IPS DF 6.9 (cell line): ENCODE measurements at places on chromosomes 11 and 22.
A peak's percentile ranks its signal among the peaks of the same experiment; 100 is the strongest.

DNA sequence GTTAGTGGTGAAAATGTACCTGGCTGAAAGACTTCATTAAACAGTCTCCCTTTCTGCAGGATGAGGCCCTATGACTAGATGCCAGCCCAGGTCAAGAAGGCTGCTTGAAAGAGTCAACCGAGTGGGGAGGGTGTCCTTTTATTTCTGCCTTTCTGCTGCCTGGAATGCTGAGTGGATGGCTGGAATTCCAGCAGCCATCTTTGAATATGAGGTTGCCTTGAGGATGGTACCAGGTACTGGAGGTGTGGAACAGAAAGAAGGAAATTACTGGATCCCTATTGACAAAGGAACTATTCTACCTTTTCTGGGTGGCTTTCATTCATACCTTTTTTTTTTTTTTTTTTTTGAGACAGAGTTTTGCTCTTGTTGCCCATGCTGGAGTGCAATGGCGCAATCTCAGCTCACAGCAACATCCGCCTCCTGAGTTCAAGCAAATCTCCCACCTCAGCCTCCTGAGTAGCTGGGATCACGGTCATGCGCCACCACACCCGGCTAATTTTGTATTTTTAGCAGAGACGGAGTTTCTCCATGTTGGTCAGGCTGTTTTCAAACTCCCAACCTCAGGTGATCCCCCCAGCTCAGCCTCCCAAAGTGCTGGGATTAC lies 107.3 kb downstream of the RPS6KA4 start:
- no peak for DNase-seq

GRCh38 chr11:952406-953385 lies 27.0 kb downstream of the AP2A2 start:
- DNase-seq: no peak

DNA sequence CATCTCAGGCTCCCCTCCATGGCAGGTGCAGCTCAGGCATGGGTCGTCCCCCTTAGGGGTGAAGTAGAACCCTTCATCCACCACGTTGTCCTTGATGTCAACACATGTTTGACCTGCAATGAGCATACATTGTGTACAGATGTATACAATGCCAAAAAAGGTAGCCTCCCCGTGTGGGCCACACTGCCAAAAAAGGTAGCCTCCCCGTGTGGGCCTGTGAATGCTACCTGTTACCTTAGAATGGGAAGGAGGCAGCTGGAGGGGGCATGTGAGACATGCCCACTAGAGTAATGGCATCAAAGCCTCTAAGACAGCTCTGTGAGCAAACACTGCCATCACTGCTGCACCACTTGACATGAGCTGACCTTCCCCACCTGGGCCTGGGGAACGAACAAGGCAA lies 73.7 kb downstream of the DGCR2 start:
- no peak for DNase-seq

GRCh38 chr22:35674335-35674734 lies 26.1 kb downstream of the APOL6 start:
- DNase-seq: no peak

DNA sequence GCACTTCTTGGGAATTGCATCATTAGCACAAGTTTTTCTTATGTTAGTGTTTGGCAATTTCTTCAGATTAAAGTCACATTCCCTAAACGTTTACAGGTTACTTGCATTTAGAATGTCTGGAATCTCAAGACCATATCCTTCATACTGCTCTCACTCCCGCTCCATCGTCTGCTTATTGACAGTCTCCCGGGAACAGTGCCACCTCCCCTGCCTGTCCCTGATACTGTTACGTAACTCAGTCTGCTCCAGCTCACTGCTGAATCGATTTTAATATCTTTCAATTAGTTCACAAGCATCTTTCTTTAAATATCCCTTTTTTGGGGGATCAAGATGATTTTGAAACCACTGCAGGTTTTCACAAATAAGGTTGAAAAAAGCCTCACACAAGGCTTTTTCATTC lies 48.2 kb downstream of the GLYATL2 start:
- DNase-seq: no peak

DNA sequence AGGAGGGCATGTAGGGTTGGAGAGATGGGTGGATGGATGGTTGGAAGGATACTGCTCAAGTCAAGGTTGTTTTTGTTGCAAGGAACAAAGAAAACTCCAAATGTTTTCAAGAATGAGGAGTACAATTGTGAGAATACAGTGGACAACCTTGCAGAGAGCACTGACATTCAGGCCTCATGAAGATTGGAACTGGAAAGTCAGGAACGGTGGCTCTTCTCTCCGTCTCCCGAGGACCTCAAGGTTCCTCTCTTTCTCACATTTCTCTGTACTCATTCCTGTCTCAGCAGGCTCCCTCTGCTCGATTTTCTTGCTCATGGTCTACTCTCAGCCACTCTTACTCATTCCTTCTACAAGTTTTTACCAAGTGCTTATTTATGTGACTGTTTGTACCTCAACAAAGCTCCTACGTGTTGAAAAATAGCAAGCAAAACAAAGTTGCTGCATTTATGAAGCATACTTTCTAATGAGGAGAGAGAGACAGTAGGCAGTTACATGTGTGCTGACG lies 97.6 kb downstream of the SWAP70 start:
- DNase-seq: no peak

- no peak for DNase-seq
Measured at GRCh38 chr11:2451916-2452315, 7.1 kb downstream of the KCNQ1 start.

DNA sequence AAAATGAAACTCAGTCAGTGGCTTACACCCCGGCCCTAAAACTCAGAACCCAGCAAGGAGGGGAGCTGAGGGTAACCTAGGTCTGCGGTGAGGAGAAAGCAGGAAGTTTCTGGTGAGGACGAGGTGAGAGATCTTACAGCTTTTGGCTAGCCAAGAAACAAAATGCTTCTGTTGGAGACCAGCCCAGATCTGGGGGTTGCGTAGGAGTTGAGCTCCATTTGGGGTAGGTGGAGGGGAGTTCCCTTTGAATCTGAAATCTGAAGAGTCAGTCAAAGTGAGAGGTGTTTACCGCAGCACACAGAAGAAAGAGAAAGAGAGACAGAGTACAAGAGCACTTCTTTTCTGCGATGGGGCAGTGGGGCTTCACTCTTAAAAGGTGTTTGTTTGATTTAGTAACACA lies 29.6 kb downstream of the EHF start:
- DNase-seq: no peak

GRCh38 chr11:17873586-17873985 lies 139.0 kb downstream of the KCNC1 start:
- no peak for DNase-seq

DNA sequence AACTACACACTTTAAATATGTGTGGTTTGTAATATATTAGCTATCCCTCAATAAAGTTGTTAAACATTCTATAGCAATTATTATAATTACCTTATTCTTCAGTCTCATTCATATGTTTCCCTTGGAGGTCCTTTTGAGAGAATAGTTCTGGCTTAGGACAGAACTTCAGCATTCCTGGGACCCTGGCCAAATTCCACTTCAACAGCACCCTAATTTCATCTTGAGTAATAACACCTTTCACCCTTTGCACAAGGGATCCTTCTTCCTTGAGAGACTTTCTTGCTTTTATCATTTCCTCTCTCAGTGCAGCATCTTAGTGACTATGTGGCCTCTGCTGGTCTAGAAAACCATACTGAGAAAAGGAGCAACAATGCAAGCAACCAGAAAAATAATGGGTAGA lies 255.9 kb downstream of the C11orf87 start:
- no peak for DNase-seq

DNA sequence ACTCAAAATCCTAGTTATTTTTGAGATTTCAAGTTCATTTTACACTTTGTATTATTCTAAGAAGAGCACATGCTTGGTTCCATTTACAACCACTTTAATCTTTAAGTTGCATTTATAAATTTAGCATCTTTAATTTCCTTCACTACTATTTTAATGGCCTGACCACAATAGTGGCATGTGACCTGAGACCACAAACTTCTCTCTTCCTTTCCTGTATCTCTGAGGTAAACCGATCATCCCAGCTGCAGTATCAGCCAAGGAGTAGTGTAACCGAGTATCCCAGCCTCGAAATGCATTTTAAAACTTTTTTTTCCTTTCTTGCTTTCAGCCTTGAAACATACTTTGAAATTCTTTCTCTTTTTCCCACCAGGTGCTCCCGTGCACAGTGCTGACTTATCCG lies 28.7 kb upstream of the CBX6 start:
- DNase-seq: no peak

DNA sequence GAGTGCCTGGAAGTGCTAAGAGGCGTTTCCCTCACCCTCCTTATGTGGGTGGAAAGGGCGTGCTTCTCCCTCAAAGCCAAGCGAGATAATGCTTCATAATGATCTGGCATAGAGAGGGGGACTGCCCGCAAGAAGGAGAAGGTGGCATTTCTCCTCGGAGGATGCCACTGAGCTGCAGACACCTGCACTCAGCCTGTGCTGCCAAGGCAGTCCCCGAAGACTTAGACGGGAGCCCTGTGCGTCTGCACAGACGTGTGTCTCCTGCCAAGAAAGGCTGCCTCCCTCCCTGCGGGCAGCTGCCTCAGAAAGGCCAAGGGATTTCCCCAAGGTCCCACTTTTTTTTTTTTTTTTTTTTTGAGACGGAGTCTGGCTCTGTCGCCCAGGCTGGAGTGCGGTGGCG lies 48.1 kb upstream of the SPATA19 start:
- DNase-seq: no peak

GRCh38 chr11:12285106-12285505 lies 92.3 kb upstream of the PARVA start:
- DNase-seq: no peak

DNA sequence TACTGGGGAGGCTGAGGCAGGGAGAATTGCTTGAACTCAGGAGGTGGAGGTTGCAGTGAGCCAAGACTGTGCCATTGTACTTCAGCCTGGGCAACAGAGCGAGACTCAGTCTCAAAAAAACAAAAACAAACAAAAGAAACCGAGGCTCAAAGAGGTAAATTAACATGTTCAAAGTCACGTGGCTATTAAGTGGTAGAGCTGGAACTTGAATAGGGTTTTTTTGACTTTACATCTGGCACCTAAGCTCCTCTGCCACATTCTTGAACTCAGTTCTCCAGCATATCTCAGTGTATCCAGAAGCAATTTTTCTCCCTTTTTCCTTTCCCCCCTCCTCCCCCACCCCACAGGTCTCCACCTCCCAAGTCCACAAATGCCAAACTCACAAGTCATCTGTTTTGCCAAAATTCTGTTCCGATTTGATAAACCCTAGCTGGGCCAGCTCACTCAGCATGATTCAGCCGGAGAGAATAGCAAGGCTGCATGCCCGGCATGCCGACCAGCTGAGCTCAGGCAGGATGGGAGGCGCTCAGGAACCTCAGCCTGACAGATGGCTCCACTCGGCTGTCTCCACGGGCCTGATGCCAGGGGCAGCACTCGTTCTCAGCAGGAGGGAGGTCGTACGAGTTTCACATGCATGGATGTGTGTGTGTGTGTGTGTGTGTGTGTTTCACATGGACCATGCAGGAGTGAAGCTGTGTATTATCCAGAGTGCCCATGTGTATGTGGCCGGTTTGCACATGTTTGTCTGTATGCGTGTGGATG lies 63.2 kb upstream of the RRAS2 start:
- DNase-seq: peak; percentile 58

GRCh38 chr11:110972640-110973039 lies 260.4 kb upstream of the ARHGAP20 start:
- no peak for DNase-seq

GRCh38 chr11:115985896-115986295 lies 481.7 kb upstream of the CADM1 start:
- no peak for DNase-seq

DNA sequence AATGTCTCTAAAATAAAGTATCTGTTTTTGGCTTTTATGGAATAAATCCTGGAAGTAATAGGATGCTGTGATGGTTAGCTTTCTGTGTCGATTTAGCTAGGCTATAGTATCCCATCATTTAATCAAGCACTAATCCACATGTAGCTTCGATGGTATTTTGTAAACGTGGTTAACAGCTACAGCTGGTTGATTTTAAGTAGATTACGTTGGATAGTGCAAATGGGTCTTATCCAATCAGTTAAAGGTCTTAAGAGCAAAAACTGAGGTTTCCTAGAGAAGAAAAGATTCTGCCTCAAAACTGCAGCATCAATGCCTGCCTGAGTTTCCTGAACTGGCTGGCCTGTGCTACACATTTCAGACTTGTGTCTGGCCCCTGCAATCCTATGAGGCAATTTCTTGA lies 314.2 kb upstream of the SORL1-AS1 start:
- DNase-seq: no peak

GRCh38 chr11:86118253-86118652 lies 49.4 kb upstream of the PICALM start:
- no peak for DNase-seq

- no peak for DNase-seq
Measured at GRCh38 chr22:39177791-39178190, 25.3 kb upstream of the CBX7 start.

DNA sequence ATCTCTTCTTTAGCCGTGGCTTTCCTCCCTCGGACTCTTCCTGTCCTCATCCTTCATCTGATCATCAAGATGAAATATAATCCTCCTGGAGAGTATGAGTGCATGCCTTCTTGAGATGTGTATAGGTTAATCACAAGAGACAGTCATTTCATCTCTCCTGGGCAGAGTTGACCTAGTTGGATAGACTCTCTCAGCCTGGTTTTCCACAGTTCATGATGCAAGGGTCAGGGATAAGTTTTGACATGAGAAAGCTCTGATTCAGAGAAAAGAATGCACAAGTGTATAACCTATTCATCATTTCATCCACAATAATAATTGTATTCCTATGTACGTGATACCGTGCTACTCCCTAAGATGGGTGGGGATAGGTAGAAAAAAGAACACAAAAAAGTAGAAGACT lies 33.2 kb upstream of the CCDC90B start:
- no peak for DNase-seq

GRCh38 chr11:9922806-9923205 lies 258.9 kb downstream of the SWAP70 start:
- peak; percentile 67 for DNase-seq

DNA sequence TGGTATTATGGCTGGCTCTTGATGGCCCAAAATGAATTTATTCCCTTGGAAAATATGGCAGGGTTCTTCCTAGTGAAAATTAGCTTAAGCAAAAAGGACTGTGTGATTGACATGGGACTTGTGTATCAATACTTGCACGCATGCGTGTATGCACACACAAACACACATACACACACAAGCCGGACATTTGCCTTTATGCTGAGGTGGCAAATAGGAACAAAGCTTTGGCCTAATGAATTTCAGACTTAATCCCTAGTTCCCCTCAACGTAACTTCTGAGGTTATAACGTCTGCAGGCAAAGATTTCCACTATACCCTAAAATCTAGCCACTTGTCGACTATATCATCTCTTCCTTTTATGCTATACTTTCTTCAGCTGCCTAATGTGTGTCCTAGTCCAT lies 2.9 kb upstream of the OR52I2 start:
- DNase-seq: no peak
